ENCODE measurements at places on chromosomes 7 and 10. TPM values are rescaled to one million over a fixed set of nuclear protein-coding genes. Genes with fewer than 3 reads are reported as not detected.

SPDYE11 gene
- total RNA-seq, result not detected

VKORC1L1 gene
- 13.6 TPM for total RNA-seq

IGFBP3 gene
- 65.5 TPM for total RNA-seq

SSC4D gene
- 0.39 TPM for total RNA-seq

SPDYE16 gene
- not detected for total RNA-seq

SVOPL gene
- not detected for total RNA-seq

CHRM2 gene
- not detected for total RNA-seq

HPS6 gene
- 29.0 TPM for total RNA-seq

UTF1 gene
- total RNA-seq, result not detected

RBP3 gene
- total RNA-seq, result not detected

DBF4 gene
- total RNA-seq, result 33.4 TPM

CCDC172 gene
- not detected for total RNA-seq

FAM25C gene
- not detected for total RNA-seq

SMO gene
- 3.7 TPM for total RNA-seq

NOD1 gene
- 10.0 TPM for total RNA-seq

TNS3 gene
- 5.9 TPM for total RNA-seq

CYP2E1 gene
- total RNA-seq, result under 0.01 TPM

LEP gene
- not detected for total RNA-seq

ADAM22 gene
- total RNA-seq, result 0.73 TPM

C7orf33 gene
- total RNA-seq, result not detected

SLC13A4 gene
- total RNA-seq, result 0.98 TPM

DMBT1 gene
- under 0.01 TPM for total RNA-seq

TEX36 gene
- total RNA-seq, result not detected

MOGAT3 gene
- not detected for total RNA-seq

GPR15LG gene
- total RNA-seq, result not detected

ZNF33B gene
- 2.2 TPM for total RNA-seq

MMD2 gene
- not detected for total RNA-seq

LGI1 gene
- total RNA-seq, result not detected

HMX3 gene
- not detected for total RNA-seq

LDB3 gene
- under 0.01 TPM for total RNA-seq

C10orf143 gene
- total RNA-seq, result 0.39 TPM

POLR2J2 gene
- 8.0 TPM for total RNA-seq

DOCK1 gene
- 77.8 TPM for total RNA-seq

ZNF853 gene
- not detected for total RNA-seq

LSM8 gene
- 30.5 TPM for total RNA-seq

TNKS2 gene
- 28.3 TPM for total RNA-seq

LRRC72 gene
- total RNA-seq, result not detected

CNNM2 gene
- total RNA-seq, result 4.8 TPM

ASB15 gene
- total RNA-seq, result not detected

MRLN gene
- not detected for total RNA-seq

EN2 gene
- not detected for total RNA-seq

NEBL gene
- total RNA-seq, result 1.1 TPM

STAMBPL1 gene
- 33.4 TPM for total RNA-seq

PALD1 gene
- total RNA-seq, result 0.20 TPM

AMPH gene
- total RNA-seq, result 4.3 TPM

NEUROG3 gene
- not detected for total RNA-seq

MKI67 gene
- total RNA-seq, result 43.2 TPM

CALHM3 gene
- 0.39 TPM for total RNA-seq

MYPN gene
- under 0.01 TPM for total RNA-seq

PRXL2A gene
- 8.5 TPM for total RNA-seq

ITIH2 gene
- total RNA-seq, result not detected

Measured in subcutaneous preadipocyte (primary cell).